ENCODE measurements at places on chromosomes 2 and 18.

DNA sequence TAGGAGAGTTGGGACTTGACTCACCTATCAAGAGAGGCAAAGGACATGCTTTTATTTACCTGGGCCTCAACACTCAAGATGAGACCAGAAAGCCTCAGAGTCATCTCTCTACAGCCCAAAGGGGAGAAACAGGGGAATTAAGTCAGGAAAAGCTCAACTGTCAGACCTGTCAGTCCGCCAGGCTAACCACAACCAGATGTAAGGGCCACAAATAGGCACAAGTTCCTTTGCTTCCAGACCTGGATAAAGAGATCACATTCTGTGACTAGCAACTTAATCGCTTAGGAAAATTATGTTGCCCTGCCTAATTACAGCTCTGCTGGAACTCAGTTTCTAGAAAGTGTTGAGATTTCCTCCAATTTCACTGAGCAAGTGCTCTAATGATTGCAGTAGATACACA lies 67.9 kb downstream of the ANKRD44 start:
- no peak for DNase-seq

DNA sequence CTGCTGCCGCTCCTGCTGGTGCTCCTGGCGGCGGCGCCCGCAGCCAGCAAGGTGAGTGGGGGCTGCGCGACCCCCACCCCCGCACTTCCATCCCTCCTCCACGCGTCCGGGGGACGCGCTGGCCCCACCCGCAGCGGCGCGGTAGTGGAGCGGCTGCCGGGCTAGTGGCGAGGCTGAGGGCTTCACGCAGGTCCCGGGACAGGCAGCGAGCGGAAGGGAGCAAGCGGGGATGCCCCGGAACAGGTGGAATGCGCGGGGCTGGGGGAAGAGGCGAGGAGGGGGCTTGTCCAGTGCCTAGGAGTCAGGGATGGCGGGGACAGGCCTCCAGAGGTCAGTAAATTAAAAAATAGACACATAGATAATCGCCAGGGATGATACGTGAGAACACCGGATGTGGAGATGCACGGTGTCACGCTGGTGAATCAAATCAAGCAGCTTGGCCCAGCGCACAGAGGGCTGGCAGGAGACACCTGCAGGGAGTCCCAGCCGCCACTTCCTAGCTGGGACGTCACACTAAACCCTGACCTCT lies 403 bp downstream of the COL4A3 start:
- no peak for DNase-seq

- no peak for DNase-seq
Observed at GRCh38 chr2:117982376-117983033, 31.4 kb downstream of the CCDC93 start.

GRCh38 chr2:206225435-206226232 lies 48.8 kb upstream of the ZDBF2 start:
- DNase-seq, result no peak

GRCh38 chr2:196277002-196277401 lies 105.6 kb upstream of the STK17B start:
- DNase-seq, result no peak

- no peak for DNase-seq
Observed at GRCh38 chr2:202681688-202682205, 47.0 kb downstream of the FAM117B start.

DNA sequence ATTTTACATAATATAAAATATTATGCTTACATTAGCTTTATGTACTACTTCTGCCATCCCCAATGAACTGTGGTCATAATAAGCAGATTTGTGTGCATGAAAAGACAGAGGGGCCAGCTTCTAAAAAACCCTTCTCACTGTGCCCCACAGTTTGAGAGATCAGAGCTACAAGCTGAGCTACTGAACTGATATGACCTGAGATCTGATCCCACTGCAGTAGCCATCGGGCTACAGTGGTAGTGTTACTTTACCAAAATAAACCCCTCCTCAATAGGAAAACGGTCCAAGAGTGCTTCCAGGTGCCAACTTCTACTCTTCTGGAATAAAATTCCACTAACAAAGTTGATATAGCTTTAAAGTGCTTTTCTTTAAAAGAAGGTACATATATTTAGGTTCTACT lies 43.1 kb downstream of the IKZF2 start:
- DNase-seq, result no peak

- DNase-seq, result no peak
Observed at GRCh38 chr2:9519250-9519649, 36.4 kb downstream of the ADAM17 start.

DNA sequence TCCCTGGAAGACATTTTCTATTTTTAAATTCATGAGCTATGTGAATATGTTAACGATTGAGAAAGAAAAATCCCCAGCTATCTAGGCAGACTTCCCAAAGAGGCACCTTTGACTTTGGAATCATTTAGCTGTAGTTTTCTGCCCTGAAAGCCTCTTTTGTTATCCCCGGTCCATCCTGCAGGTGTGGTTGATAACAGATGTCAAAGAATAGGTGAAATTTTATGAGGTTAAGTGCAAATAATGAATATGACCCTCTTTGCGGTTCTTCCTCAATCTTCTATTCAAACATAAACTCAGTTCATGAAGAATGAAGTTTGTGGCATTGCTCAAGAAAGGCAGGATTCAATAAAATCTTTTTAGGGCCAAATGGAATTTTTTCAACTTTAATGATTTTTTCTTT lies 51.6 kb upstream of the ATP8B1 start:
- no peak for DNase-seq

GRCh38 chr18:23612434-23613090 lies 26.3 kb upstream of the NPC1 start:
- no peak for DNase-seq

- DNase-seq, result peak; percentile 35
Observed at GRCh38 chr2:151437630-151438029, 27.9 kb downstream of the RIF1 start.

DNA sequence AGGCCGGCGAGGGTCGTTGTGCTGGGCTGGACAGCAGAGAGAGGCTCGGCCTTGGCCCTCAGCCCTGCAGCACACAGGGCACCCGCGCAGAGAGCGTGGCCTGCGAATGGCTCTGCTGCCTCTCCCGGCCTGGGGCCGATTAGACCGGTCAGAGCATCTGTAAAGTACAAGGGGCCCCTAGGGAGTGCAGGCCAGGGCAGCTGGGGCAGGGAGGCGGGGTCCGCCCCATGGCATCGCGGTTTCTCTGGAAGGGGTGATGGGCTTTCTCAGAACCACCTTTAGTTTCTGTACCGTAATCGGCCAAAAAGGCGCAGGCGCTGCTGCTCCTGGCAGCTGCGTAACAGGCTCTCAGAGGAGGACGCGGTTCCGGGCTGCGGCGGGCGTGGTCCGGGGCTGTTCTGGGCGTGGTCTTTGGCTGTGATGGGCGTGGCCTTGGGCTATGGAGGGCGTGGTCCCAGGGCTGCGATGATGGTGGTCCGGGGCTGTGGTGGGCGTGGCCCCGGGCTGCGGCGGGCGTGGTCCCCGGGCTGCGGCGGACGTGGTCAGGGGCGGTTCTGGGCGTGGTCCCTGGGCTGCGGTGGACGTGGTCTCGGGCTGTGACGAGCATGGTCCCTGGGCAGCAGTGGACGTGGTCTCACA lies 1.5 kb upstream of the GPR148 start:
- peak; percentile 84 for DNase-seq

DNA sequence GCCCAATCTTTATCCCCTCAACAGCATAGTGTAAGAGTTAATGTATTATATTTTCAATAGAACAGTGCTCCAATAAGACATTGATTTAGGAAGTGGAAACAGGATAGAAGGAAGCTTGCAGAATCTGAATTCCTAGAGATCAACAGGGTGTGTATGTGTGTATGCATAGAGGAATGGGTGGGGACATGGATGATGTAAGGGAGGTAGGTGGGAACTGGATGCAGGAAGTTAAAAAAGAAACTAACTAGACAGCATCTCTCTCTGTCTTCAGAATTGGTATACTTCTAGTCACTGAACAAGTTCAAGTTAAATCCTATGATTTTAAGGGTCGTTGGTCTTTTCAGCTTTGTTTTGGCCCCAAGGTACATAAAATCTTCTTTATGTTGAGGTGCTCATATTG lies 196.6 kb downstream of the PMAIP1 start:
- no peak for DNase-seq

- no peak for DNase-seq
Observed at GRCh38 chr2:210337159-210337558, 22.2 kb upstream of the MYL1 start.

DNA sequence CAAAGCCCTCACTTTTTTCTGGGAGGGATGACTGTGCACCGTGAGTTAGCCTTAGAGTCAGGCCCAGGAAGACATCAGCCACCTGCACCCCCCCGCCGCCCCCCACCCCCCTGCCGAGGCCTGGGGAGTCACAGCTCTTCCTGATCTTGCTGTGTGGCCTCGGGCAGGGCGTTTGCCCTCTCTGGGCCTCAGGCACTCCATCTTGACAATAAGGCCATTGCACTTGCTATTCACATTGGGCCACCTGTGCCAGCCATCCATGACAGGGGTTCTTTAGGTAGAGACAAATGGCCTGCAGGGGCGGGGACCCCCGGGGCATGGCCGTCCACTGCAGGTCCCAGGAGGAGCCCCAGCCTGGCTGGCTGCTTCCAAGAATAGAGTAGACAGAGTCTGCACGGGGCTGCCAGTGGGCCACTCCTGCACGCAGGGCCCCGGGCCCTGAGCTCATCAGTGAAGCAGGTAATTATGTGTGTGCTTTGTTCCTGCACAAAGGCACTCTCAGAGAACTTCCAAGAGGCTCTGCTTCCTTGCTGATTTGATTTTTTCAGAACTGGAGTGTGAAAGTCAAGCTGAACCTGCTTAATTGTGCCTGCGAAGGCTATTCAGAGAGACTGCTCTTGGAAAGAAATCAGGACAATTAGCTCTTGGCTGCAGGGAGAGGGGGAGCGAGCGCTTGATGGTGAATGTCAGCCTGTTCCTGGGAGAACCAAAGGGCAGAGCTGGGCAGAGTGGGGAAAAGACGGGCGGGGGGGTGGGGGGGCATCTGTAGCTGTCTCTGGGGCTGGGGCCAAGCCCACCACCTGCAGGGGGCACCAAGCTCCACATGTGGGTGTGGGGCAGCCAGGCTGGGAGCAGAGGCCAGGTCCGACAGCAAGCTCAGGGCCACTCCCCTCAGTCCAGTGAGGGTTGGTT lies 40.3 kb downstream of the RRM2 start:
- no peak for DNase-seq

- DNase-seq, result no peak
Observed at GRCh38 chr18:9707381-9708056, 582 bp upstream of the RAB31 start.

- no peak for DNase-seq
Observed at GRCh38 chr2:218298314-218298875, 6.1 kb upstream of the TMBIM1 start.

- DNase-seq, result no peak
Observed at GRCh38 chr18:57107140-57107832, 39.6 kb upstream of the BOD1L2 start.

DNA sequence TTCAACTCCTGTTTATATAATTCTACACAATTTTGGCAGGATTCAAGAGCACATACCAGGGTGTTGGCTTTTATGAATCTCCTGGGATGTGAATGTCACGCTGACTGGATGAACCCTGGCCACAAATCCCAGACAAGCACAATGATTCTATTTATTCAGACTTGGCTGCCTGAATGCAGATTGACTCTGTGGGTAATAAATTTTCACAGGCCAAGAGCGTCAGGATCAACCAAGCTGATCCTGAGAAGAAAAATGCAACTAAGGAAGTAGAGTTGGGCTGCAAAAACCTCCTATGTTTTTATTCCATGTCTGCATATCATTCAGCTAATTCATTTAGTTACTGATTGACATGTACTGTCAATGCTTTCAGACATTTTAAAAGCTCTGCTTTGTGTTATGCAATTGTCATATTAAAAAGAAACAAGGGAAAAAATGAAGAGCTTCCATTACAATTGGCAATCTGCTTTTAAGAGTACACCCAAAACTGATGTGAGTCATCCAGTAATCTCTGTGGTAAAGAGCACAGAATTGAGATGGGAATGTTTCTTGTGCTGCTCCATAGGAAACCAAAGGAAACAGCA lies 173.0 kb upstream of the REV1 start:
- DNase-seq, result no peak

- no peak for DNase-seq
Observed at GRCh38 chr18:6718267-6718666, 11.2 kb upstream of the ARHGAP28 start.

DNA sequence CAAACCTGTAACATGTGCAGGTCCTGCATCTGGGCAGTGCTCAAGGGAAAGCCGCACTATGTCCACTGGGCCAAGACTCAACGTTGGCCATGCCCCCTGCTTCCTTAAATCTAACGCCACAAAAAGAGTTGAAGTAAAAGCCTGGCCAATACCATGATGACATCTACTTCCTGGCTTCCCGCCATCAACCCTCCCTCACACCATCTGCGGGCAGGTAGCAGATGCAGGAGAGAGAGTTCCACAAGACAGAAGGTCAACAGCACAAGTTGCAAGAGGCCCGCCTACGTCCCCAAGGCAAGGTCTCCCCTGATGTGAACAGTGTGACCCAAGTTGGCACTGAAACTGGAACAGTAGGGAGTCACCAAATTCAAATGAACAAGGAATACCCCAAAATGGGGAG lies 48.4 kb downstream of the ABCG8 start:
- no peak for DNase-seq

- peak; percentile 92 for DNase-seq
Observed at GRCh38 chr18:48848641-48849143, 102.1 kb downstream of the SMAD7 start.

DNA sequence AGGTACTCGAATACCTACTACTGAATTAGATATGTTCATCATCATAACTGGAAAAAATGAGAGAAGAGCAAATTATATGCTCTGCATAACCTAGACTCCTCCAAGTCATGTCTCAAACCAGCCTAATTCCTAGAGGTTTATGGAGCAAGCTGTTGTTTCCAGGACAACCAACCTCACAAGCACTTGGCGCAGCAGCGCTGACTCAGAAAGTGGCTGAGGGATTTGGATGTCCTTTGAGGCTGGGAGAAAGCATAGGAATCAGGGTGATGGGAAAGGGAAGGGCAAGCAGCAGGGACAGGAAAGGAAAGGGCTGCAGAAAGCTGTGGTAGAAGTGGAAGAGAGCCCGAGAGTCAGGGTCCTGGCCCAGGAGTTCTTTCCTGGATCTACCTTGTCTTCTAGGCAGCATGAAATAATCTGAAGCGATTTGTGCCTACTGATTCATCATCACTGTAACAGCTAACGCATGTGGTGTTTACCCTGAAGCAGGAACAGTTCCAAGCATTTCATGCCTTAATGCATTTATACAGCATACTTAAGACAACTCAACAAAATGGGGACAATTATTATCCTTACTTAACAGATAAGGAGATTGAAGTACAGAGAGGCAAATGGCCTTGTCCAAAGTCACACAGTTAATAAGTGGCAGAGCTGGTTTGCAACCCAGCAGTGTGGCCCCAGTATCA lies 3.7 kb downstream of the PLEK start:
- no peak for DNase-seq

DNA sequence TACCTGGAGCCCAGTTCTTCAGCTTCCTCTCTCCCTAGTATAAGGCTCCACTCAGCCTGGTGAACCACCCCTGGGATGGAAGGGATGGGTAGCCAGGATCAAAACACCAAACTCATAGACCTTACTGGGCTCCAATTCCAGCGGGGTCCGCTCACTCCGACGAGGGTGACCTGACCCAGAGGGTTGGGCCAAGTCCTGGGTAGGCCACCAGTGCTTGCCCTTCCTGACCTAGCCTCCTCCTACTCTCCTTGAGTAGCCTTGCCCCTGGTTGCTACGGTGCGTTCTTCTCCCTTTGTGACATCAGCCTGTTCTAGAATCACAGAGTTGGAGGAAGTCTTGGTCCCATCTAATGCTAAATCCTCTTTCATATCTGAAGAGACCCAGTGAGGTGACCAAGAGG lies 537 bp upstream of the STAT4 start:
- DNase-seq, result no peak

Measured in SJSA1 (cell line).